ENCODE measurements at places on chromosomes 4 and X.

DNA sequence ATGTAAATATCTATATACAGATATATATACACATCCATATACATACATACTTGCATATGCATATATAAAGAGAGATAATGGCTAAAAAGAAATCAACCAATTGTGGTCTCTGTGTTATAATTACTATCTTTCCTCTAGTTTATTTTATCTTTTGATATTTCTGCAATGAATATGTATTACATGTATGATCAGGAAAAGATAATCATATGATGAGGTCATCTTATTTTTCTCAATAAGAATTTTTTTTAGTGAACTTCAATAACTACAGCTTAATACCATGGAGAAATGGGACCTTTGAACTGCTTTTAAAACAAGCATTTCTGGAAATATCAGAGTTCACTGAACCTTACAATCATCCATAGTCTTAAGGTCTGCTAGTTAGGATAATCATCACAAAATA is 158.0 kb downstream of the HNRNPD start:
- no peak for DNase-seq

- DNase-seq = no peak
Measured at GRCh38 chr4:30754021-30754420, 33.9 kb downstream of the PCDH7 start.

DNA sequence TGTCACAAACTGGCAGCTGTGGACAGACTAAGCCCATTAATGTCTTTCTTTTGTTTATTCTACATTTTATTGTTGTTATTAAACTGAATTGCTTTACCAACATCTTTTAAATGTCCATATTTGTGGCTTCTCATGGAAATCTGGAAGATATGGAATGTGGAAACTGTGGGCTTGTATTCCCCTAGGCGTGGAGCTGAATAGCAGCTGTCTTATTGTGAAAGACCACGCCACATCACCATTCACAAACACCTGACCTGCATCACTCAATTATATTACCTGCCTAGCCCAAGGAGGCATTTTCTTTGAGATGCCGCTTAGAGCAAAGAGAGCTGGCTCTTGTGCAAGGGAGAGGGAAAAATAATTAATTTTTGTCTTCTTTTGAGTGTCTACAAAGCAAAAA is 96.9 kb upstream of the GPRIN3 start:
- no peak for DNase-seq

DNA sequence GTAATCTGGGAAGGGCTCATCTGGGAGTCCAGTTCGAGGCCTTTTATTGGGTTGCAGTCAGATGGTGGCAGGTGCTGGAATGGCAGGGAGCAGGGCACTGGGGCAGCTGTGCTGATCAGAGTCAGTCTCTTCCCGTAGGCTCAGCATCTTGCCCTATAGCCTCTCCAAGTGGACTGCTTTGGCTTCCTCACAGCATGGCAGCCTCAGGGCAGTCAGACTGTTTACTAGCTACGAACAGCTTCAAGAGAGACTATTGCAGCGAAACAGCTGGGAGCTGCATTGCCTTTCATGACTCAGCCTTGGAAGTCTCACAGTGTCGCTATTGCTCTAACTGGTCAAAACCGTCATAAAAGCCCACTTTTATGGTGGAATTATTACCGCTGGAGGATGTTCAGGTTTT is 26.8 kb upstream of the DUSP21 start:
- no peak for DNase-seq

GRCh38 chr4:147335183-147335582 is 145.7 kb upstream of the EDNRA start:
- DNase-seq = no peak

DNA sequence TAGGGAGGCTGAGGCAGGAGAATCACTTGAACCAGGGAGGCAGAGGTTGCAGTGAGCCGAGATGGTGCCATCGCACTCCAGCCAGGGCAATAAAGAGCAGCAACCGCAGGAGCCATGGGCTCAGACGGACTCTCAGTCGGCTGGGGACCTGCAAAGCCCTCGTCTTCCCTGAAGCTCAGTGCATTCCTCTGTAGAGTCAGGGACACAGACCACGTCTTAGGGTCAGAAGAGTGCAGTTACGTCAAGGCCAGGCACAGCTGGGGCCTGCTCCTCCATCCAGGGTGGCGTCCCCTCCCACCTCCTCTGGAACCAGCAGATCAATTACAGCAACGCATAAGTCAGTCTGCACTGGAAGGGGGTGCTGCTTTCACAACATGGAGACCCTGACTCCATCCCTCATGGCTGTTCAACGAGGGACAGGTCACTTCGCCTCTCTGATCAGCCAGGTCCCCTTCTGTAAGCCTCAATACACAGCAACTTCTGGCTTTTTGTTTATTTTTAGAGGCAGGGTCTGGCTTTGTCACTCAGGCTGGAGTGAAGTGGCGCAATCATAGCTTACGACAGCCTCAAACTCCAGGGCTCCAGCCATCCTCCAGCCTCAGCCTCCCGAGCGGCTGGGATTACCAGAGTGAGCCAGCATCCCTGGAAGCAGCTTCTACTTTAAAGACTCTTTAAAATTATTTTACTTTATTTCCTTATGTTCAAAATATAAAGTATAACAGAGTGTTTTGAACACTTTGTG is 76.4 kb downstream of the ZFYVE28 start:
- DNase-seq = no peak

DNA sequence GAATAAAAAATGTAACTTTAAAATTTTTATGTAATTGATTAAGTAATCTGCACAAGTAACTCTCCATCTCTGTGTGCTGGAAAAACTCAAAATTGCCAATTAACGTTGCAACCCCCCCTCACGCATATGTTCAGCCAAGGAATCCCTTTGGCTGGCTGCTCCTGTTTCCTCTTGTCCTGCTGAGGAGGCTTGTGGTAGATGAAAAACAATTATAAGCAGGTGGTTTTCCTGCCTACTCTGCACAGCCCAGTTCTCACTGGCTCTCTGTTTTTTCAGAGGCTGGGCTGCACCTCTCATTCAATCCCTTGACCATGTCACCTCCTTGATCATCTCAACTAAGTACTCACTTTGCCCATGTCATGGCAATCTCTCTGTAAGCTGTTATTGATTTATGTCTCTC is 1068.4 kb downstream of the ARAP2 start:
- no peak for DNase-seq

DNA sequence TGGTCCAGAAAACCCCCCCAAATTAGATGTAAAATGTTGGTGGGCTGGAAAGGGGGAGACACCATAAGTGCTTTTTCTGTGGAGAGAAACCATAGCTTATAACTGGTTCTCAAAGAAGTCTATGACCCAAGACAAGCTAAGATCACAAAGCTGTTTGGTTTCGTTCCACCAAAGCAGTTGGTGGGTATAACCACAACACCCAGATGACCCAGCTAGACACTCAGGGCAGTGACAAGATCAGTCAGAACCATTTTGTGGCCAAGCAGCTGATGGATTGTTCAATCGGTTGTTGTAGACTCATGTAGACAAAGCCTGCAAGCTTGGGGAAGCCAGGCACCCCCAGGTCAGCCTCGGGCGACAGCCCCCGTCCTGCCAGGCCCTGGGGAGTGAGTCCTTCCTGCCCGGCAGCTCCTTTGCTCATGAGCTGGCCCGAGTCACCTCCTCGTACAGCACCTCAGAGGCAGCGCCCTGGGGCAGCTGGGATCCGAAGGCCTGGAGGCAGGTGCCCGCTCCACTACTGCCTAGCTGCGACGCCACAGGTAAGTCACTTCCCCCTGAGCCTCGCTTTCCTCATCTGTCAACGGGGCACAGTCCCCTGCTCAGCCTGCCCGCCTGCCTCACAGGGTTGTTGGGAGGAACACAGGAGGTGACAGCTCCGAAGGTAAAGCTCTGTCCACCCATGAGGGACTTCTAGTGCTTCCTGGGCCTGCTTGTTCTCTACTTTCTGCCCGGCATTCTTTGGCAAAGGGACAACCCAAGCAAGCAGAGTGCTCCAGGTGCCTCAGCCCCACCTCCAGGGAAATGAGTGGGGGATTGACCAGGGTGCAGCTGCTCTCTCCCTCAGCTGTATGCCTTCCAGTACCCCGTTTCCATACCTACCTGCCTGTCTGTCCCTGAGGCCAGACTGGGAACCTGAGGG is 65.2 kb upstream of the MTM1 start:
- DNase-seq = no peak

DNA sequence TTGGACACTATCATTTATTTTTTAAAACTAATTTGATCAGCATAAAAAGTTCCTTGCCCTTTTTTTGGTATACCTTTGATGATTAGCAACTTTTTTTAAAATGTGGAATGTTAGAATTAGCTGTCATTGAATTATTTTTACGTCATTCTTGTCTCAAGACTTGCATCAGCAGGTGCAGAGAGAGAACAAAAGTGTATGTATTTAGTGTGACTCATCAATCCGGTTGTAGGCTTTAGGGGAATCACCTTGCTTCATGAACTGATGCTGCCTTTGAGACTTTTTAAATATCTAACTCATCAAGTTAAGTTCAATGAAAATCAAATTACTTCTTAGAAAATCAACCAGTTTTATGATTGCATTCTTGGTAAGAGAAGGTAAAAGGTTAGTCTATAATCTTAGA is 125.1 kb downstream of the ARX start:
- DNase-seq = no peak

- no peak for DNase-seq
Measured at GRCh38 chr4:158159718-158160094, 13.1 kb downstream of the GASK1B start.

DNA sequence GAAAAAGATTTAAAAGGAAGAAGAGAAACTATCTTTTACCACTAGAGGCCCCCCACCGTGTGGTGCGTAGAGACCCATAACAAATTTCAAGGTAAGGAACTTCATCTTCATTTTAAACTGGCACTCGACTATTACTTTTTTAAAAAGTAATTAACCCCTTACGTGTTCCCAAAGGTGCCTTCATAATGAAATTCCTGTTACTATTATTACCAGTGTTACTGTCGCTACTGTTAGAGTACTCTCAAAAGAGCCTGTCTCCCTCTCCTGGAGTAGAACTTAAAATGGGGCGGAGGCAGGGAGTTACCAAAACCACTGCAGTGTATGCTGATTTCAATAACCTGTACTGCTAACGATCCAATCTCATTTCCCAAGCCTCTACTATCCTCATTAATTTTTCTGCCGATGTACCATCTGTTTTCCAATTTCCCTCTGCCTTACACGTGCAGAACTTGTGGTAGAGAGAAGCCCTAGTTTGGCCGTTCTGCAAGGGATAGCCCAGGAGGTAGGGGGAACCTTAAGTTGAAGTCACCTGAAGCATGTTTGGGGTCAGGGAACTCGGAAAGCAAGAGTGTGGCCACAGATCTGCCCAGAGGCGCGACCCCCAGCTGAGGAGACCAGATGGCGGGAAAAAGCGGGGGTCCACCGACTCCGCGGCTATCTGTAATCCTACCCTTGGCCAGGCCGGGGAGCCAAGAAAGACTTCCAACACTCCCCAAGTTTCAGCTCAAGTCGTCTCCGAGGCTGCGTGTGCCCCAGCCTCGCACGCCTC is 720 bp upstream of the STK26 start:
- DNase-seq = no peak

GRCh38 chr4:77695774-77696173 is 90.2 kb downstream of the CXCL13 start:
- DNase-seq = no peak

DNA sequence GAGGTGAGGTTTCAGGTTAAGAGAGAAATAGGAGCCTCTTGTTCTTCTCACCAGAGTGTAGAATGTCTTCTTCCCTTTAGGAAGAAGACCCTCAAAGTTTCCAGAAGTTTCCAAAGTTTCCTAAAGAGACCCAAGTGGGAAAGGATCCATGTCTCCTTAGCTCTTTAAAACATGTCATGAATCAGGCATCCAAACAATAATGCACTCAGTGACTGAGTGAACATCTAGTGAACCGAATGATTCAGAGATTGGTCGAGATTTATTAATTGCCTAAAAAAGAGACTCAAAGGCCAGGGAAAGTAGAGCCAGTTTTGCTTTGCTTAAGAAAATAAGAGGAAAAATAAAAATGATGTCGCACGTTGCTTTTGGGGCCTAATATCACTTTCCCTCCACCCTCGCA is 29.4 kb downstream of the FGF5 start:
- no peak for DNase-seq

- no peak for DNase-seq
Measured at GRCh38 chr4:60443796-60444195, 756.3 kb upstream of the ADGRL3 start.

Measured in esophagus squamous epithelium (tissue), 5 donors.